ENCODE measurements at places on chromosomes 2 and 18. TPM values are rescaled to one million over a fixed set of nuclear protein-coding genes. Genes with fewer than 3 reads are reported as not detected.

- no peak for DNase-seq
Observed at GRCh38 chr2:64489081-64489751, 34.9 kb upstream of the AFTPH start.

GRCh38 chr2:36698993-36699392, 2.5 kb downstream of the VIT start:
- DNase-seq, result no peak

NGEF gene
- 0.26 TPM for total RNA-seq

- no peak for DNase-seq
Observed at GRCh38 chr2:105652014-105652796, 92.5 kb upstream of the NCK2 start.

CD8B2 gene
- total RNA-seq, result 0.10 TPM

DNA sequence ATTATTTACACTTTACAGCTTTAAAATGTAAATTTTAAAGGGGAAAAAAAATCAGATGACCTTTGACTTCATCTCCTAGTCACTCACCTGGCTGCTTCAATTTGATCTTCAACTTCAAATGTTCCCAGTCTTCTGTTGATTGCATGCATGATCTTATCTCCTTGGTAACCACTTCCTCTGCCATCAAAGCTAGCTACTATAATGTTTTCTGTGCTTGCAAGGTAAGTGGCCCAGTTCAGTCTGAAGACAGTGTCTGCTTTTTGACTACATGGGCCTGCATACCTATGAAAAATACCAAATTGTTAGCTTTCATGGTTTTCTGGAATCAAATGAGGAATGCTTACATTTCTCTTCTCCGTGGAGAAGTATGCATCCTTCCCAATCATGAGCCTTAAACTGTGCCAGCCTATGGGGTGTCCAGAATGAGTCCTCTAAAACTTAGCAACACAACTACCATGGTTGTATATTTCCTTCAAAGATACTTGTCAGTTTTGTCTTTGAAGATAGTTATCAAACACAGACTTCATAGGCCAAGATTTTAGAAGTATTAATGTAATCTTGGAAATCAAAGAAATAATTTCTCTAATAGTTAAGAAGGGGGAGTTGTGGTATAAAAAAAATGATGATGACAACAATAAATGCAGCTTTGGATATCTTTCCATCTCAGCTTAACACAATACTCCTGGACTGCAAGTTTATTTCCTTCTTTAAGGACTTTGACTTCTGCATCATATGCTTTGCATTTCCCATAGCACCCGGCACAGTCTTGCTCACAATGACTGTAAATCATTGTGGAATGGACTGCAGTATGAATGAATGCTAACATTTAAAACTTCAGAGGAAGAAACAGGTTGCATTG, 62.1 kb downstream of the DPP4 start:
- DNase-seq, result no peak

POTEI gene
- total RNA-seq, result not detected

DNA sequence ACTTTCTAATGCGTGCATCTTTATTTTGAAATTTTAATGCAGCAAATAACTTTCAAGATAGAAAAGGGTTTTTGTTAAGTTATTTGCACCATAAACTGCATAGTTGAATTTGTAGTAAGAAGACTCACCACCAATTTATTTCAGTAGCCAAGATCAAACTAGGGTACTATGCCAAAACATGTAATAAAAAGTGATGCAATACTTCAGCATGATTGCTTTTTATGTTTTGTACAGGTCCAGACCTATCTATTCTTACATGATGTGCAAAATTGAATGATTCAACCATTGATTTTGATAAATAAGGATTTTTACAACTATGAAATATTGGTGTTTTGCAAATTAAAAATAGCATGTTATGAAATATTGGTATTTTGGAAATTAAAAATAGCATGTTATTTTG, 26.7 kb downstream of the AGPS start:
- no peak for DNase-seq

IL36B gene
- not detected for total RNA-seq

CSRNP3 gene
- 1.5 TPM for total RNA-seq

GRCh38 chr2:84904151-84904550, 1.3 kb upstream of the TMSB10 start:
- DNase-seq, result no peak

- DNase-seq, result no peak
Observed at GRCh38 chr2:158181171-158181570, 79.5 kb downstream of the UPP2 start.

DNA sequence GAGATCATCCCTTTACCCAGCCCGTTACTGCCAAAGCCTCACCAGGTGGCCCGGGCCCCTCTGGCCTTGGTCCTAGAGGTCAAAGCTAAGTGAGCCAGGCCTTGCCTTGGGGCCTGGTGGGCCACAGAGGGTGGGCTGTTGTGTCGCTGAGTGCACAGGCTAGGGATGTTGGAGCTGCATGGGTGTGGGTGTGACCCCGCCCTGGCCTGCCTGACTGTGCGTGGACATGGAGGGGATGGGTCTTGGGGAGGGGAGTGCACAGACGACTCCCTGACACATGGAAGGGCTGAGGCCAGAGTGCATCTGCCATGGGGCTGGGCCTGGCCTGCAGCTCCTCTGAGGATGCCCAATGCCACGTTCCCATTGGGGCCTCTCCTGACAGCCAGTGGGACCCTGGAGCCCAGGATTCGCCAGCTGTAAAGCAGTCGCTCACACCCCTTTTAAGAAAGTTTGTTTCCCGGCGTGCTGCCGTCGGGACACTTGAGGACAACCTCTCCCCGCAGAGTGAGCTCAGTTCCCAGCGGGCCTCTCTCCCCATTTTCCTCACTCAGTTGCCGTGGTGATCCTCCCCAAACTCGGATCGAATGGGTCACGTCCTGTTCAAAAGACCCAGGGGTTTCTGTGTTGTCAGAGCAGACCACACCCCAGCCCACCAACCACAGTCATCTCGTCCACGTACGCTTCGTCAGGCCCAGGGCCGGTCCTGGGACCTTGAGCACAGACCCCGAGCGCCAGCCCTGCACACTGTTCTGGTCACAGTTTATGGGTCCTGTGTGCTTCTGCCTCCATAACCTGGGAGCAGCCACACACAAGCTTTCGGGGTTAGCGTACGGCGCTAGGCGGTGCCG, 93.5 kb downstream of the NFATC1 start:
- no peak for DNase-seq

DNA sequence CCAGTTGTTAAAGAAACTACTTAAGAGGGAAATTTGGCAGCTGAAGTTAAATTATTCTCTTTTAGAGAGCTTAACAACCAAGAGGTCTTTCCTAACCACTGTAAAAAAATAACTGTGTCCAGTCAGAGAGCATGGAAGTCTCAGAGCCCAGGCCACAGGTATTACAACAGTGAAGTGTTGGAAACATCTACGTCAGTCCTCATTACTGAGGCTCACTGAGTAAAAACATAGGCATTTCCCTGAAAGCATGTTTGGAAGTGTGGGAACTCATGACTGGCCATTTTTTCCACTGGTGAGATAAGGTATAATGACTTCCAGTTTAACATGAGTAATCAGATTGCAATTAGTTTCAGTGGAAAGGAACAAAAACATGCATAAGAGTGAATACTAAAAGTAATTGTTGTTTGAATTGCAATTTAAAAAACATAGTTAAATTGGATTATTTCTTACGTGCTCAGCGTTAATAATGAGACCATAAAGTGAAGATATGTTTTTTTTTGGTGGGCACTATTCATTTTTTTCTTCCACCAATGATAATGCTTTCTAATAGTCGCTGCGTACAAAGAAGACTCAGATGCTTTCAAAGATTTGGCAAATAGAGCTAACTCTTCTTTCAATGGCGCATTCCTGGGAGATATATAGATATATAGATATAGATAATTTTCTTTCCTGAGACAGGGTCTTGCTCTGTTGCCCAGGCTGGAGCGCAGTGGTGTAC, 60.8 kb downstream of the EFEMP1 start:
- DNase-seq, result peak; percentile 48

- DNase-seq, result no peak
Observed at GRCh38 chr2:127401757-127402695, 14.3 kb upstream of the MAP3K2 start.

SCN3A gene
- 0.35 TPM for total RNA-seq

- no peak for DNase-seq
Observed at GRCh38 chr2:139386401-139386800, 606.2 kb upstream of the NXPH2 start.

DNA sequence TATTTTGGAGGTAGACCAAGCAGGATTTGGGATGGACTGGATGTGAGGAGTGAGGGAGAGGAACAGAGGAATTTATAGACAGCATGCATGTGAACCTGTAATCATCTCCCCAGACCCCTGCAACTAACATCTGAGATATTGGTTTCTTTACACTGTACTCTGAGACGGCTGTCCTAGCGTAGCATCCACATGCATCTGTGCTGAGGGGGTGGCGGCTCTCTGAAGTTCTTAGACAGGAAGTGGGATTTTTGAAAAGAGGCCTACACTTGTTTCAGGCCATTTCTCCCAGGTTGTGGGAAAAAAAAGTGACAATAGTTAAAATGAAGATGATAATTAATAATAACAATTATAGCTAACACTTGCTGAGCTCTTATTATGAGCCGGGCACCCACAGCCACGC, 150.2 kb upstream of the GATA6 start:
- DNase-seq, result no peak

GRCh38 chr2:34652636-34653035, 1053.5 kb upstream of the FAM98A start:
- no peak for DNase-seq

SLC14A1 gene
- total RNA-seq, result 1.6 TPM

CHRND gene
- not detected for total RNA-seq

- DNase-seq, result no peak
Observed at GRCh38 chr18:50848061-50848551, 28.3 kb upstream of the MRO start.

MC2R gene
- total RNA-seq, result not detected

SFTPB gene
- total RNA-seq, result 18,328 TPM

- no peak for DNase-seq
Observed at GRCh38 chr18:58787536-58788149, 77.0 kb upstream of the ZNF532 start.

DNA sequence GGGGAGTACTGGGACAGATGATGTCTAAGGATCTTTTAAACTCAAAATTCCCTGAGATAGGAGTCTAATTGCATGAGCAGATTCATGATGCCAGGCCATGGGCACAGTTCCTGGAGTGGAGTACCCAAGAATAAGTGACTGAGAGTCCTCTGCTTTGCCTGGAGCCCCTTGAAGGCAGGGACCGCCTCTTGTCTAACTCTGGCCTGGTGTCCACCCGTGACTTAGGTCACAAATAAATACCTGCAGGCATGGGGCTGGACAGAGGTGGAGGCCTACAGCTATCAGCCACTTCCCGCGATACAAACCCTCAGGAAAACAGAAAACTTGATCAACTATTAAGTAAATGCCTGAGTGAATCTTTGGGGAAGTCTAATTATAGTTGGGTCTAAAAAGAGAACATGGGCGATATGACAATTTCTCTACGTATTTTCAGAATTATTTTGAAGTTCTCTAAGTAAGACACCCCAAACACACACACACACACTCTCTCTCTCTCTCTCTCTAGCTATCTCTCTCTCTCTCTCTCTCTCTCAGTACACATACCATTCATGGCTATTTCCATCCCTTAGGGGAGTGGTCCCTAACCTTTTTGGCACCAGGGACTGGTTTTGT, 1.8 kb upstream of the WIPF1 start:
- DNase-seq, result no peak

- no peak for DNase-seq
Observed at GRCh38 chr2:19141234-19142004, 217.0 kb downstream of the OSR1 start.

- no peak for DNase-seq
Observed at GRCh38 chr2:17057109-17058017, 391.7 kb upstream of the CYRIA start.

LBX2 gene
- total RNA-seq, result 1.6 TPM

DNA sequence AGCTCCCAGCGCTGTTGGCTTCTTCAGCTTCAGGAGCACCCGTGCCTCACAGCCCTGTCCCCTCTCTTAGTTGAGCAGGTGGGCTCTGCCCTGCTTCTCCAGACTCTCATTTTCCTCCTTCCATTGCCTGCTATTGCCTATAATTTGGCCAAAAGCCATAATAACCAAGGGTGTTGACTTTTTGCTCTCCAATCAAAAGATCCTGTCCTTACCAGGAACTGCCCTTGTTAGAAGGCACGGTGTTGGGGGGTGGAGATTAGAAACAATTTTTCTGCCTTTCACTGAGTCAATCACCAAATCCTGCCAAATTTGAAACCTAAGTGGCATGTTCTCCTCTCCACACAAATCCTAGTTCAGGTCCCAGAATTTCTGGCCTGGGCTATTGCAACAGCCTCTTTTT, 16.7 kb upstream of the PDIA6 start:
- DNase-seq, result no peak

DNA sequence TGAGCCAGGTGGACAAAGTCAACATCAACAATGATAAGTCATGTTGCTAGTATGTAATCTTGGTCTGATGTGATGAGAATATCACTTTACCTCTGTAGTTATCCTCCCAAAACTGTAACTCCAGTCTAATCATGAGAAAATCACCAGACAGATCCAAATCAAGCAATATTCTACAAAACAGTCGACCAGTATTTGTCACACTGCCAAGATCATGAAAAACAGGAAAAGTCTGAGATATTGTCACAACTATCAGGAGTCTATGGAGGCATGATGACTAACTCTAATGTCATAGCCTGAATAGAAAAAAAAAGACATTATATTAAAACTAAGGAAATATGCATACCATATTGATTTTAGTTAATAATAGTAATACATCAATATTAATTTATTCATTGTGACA, 1883.3 kb upstream of the CELF4 start:
- no peak for DNase-seq

- DNase-seq, result no peak
Observed at GRCh38 chr2:199704358-199705238, 146.4 kb downstream of the FTCDNL1 start.

DNA sequence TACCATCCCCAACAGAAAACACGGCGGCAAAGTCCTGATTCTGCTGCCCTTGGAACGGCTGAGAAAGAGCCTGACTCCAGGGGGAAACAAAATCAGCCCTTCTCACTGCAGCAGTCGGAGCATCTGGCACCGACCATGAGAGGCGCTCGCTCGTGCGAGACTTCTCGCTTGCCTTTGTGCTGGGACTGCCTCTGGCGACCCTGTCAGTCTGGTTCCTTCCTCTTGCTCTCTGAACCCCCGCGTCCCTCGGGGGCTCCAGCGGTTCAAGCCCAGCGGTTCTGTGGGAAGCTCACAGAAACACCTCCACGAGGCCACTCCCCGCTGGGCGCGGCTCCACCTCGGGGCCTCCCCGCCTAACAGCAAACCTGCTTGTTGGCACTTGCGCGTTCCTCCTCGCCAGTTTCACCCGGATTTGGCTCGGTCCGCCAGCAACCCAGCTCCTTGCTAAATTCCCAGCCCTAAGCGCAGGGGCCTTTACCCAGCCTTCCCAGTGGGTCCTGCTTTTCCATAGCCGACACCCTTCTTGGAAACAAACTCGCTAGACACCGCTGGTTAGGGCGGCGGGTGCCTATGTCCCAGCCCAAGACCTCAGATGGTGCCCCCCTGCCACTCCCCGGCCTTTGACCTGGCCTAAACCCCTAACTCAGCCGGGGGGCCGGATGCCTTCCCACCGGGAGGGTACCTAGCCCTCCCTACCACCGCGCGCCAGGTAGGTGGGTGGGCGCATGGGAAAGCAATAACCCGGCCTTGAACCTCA, 2.2 kb downstream of the RND3 start:
- DNase-seq, result peak; percentile 76

- no peak for DNase-seq
Observed at GRCh38 chr2:146890491-146890890, 954.3 kb upstream of the ACVR2A start.
